ENCODE measurements at places on chromosomes 7 and 10.

DNA sequence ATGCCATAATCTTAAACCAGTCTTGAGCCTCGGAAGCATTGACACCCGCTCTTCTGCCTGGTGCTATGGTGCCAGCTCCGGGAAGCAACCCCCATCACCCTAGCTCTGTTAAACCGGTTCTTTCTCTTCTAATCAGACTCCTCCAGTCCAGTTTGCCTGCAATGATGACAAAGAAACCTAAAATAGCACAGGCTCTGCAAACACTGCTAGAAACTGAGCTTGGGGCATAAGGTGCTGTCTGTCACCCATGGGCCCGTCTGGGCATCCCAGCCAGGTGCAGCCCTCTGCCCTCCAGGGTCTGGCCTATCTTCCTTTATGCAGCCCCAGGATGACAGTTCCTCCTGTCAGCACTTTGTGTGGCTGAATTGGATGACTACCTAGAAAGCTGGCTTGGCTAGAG lies 14.2 kb upstream of the CAMK2G start:
- H3K4me3 ChIP-seq, result no peak overlapping the region
- H3K36me3 ChIP-seq, result no peaks in the 10 kb centered on the region
- peaks cover 47% of the 10 kb centered on the region for H3K4me1 ChIP-seq
- no peaks in the 10 kb centered on the region for H3K27me3 ChIP-seq
- peak overlapping the region; percentile 99 for H3K27ac ChIP-seq

GRCh38 chr10:23204773-23205172 lies 12.7 kb downstream of the PTF1A start:
- no peak overlapping the region for H3K4me3 ChIP-seq
- H3K27me3 ChIP-seq, result peaks cover 83% of the 10 kb centered on the region
- no peak for DNase-seq
- H3K36me3 ChIP-seq, result no peaks in the 10 kb centered on the region
- H3K27ac ChIP-seq, result no peak overlapping the region

GRCh38 chr10:69004821-69005220 lies 16.2 kb downstream of the KIFBP start:
- H3K27me3 ChIP-seq, result no peaks in the 10 kb centered on the region
- H3K4me3 ChIP-seq, result no peak overlapping the region
- no peaks in the 10 kb centered on the region for H3K4me1 ChIP-seq
- no peak overlapping the region for H3K27ac ChIP-seq
- peaks cover 72% of the 10 kb centered on the region for H3K36me3 ChIP-seq

DNA sequence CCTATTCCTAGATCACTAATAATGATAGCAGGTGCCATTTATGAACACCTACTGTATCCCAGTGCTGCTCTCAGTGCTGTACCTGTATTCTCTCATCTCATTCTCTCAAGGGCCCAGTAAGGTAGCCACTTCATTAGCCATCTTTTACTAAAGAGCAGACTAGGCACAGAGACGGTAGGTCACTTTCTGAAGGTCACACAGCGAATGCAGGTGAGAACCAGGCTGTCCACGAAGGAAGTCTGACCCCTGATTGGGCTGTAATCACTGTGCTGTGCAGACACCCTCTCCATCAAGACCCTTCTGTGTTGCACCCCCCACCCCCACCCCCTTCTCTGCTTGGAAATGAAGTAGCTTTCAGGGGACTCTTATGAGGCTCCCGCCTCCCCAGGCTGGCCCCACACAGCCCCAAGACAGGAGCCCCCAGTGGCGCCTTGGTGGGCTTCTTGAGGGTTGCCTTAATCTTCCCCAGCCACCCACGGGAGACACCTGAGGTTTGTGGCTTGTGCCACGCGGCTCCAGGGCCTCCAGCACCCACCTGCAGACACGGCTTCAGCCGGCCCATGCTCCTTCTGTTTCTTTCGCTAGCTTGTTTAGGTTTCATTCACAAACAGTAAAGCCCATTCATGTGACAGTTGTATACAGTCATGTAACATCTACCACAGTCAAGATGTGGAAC lies 81.7 kb upstream of the FAM20C start:
- no peaks in the 10 kb centered on the region for H3K36me3 ChIP-seq
- no peaks in the 10 kb centered on the region for H3K27me3 ChIP-seq
- no peak overlapping the region for H3K4me3 ChIP-seq
- H3K4me1 ChIP-seq, result no peaks in the 10 kb centered on the region

- peak; percentile 67 for DNase-seq
- H3K27ac ChIP-seq, result peak overlapping the region; percentile 64
- no peaks in the 10 kb centered on the region for H3K27me3 ChIP-seq
- no peak overlapping the region for H3K4me3 ChIP-seq
- H3K4me1 ChIP-seq, result peaks cover 22% of the 10 kb centered on the region
Measured at GRCh38 chr10:59991661-59992060, 85.3 kb upstream of the CCDC6 start.

DNA sequence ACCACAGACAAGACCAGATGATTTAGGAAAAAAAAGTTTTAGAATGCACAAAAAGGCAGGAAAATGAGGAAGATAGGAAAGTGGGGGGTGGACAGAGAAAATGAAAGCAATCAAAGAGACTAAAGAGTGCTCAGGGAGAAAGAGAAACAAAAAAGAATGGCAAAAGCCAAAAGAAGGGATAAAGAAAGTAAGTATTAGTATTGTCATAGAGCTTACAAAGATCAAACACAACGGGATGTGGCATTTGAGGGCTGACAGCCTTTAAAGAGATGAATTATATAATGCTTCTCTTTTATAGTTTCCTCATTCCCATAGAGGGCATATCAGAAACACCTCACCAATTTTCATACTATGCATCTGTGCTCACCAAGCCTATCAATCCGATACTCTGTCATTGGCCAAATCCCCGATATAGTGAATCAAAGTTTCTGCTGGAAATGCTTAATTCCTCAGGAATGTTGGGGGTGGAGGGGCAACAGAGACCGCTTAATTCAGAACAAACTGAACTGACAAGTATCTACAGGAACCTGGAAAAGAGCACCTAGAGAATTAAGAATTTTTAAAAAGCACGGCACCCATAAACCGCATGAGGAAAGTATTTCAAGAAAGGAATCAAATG lies 2.7 kb downstream of the COG5 start:
- peak overlapping the region; percentile 90 for H3K27ac ChIP-seq
- H3K36me3 ChIP-seq, result peaks cover 40% of the 10 kb centered on the region
- peaks cover 37% of the 10 kb centered on the region for H3K4me1 ChIP-seq
- DNase-seq, result no peak
- peak overlapping the region; percentile 9 for H3K4me3 ChIP-seq

DNA sequence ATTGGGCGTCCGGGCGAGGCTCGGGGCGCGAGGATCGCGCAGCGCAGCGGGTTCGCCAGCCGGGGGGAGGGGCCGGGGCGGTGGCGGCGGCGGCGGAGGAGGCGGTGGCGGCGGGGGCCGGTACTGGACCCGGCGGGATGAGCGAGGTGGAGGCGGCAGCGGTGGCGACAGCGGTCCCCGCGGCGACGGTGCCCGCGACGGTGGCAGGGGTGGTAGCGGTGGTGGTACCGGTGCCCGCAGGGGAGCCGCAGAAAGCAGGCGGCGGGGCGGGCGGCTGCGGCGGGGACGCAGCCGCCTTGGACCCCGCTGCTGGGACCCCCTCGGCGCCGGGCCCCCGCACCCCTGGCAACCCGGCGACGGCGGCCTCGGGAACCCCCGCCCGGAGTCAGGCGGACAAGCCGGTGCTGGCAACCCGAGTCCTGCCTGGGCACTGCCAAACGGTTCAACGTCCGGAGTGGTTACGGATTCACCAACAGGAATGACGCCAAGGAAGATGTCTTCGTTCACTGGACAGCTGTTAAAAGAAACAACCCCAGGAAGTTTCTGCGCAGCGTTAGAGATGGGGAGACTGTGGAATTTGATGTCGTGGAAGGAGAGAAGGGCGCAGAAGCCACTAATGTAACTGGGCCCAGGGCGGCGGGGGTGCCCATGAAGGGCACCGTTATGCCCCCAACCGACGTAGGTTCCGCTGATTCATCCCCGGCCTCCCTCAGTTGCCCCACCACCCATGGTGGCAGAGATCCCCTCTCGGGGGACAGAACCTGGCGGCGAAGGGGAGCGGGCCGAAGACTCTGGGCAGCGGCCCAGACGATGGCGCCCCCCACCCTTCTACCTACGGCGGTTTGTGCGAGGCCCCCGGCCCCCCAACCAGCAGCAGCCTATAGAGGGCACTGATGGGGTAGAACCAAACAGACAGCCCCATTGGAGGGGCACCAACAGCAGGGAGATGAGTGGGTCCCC lies 100.3 kb upstream of the CPXM2 start:
- peaks cover 8% of the 10 kb centered on the region for H3K27me3 ChIP-seq
- H3K27ac ChIP-seq, result no peak overlapping the region
- peak; percentile 47 for DNase-seq
- H3K36me3 ChIP-seq, result no peaks in the 10 kb centered on the region
- H3K4me1 ChIP-seq, result peaks cover 18% of the 10 kb centered on the region
- H3K4me3 ChIP-seq, result peak overlapping the region; percentile 14

DNA sequence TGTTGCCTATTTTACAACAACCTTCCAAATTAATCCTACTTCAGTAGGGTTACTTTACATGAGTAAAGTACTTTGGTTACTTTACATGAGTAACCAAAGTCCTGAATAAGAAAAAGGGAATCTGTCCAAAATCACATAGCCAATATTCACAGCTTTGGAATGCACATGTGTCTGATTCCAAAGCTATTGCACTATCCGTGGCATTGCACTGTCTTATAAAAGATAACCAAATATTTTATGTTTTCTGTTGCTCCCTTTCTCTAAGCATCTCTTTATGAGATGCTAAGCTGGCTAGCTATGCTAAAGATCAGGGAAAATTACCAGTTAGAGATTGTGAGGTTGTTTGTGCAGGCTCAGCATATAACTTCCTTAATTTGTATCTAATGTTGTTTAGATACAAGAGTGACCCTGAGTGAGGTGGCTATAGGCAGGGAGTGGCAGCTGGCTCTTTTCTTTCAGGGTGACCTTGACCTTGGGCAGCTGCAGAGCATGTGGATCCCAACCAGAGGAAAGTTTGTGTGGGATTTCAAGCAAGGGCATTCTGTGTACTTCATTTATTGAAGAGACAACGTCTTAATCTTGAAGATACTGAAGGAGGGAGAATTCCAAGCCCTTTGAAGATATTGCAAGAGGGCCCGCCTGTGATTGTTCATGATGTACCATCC lies 366.1 kb upstream of the ANKRD30A start:
- H3K27me3 ChIP-seq, result no peaks in the 10 kb centered on the region
- peak overlapping the region; percentile 15 for H3K27ac ChIP-seq
- no peak for DNase-seq
- no peaks in the 10 kb centered on the region for H3K36me3 ChIP-seq
- H3K4me3 ChIP-seq, result no peak overlapping the region
- H3K4me1 ChIP-seq, result peaks cover 10% of the 10 kb centered on the region

GRCh38 chr7:94095316-94096009 lies 91.3 kb upstream of the BET1 start:
- H3K27ac ChIP-seq, result no peak overlapping the region
- no peak for DNase-seq
- no peaks in the 10 kb centered on the region for H3K36me3 ChIP-seq
- no peaks in the 10 kb centered on the region for H3K4me1 ChIP-seq

DNA sequence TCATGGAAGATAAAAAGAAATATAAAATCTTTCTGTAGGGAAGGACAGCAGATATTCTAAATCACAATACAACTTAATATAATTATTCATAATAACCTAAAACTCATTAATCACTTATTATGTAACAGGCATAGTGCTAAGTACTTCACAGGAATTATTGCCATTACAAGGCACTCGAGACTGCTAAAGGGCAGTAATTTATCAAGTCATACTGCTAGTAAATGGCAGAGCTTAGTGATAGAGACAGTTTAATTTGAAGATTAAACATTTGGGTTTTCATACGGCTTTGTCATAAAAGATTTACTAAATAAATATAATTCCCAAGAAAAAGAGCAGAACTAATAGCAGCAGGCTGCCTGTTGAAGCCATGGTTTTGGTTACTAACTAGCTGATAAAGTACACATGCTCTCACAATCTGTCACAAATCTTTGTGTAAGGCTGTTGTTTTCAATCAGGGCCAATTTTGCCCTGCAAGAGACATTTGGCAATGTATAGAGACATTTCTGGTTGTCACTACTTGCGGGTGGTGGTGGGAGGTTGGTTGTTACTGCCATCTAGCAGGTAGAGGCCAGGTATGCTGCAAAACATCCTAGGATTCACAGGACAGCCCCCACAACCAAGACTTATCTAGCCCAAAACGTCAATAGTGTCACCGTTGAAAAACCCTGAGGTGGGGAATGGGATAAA lies 233.3 kb upstream of the CACNA2D1 start:
- no peak overlapping the region for H3K4me3 ChIP-seq
- H3K4me1 ChIP-seq, result no peaks in the 10 kb centered on the region
- no peak for DNase-seq
- no peak overlapping the region for H3K27ac ChIP-seq

DNA sequence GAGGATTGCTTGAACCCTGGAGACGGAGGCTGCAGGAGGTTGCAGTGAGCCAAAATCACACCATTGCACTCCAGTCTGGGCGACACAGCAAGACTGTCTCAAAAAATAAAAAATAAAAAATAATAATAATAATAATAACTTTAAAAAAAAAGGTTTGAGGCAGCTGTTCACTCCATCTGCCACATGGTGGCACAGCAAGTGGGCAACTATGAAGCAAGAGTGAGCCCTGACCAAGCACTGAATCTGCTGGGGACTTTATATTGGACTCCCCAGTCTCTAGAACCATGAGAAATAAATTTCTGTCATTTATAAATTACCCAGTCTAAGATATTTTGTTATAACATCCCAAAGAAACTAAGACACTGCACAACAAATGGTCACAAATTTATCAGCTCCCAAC lies 14.6 kb upstream of the BRI3 start:
- no peaks in the 10 kb centered on the region for H3K36me3 ChIP-seq
- H3K4me3 ChIP-seq, result no peak overlapping the region
- DNase-seq, result no peak
- H3K27me3 ChIP-seq, result no peaks in the 10 kb centered on the region
- H3K4me1 ChIP-seq, result no peaks in the 10 kb centered on the region
- H3K27ac ChIP-seq, result no peak overlapping the region

DNA sequence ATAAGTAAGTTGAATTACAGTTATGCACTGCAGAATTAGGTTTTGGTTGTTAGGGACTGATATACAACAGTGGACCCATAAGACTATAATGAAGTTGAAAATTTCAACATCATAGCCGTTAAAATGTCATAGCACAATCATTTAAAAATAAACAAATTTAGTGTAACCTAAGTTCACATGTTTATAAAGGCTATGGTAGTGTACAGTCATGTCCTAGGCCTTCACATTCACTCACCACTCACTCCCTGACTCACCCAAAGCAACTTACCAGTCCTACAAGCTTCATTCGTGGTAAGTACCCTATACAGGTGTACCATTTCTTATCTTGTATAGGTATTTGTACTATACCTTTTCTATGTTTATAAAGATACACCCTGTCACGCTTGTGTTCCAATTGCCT lies 113.7 kb downstream of the RAB11FIP2 start:
- H3K4me3 ChIP-seq, result no peak overlapping the region
- no peaks in the 10 kb centered on the region for H3K4me1 ChIP-seq
- no peaks in the 10 kb centered on the region for H3K27me3 ChIP-seq
- no peak overlapping the region for H3K27ac ChIP-seq
- DNase-seq, result no peak

- DNase-seq, result no peak
- no peaks in the 10 kb centered on the region for H3K36me3 ChIP-seq
- H3K27me3 ChIP-seq, result no peaks in the 10 kb centered on the region
- H3K27ac ChIP-seq, result no peak overlapping the region
- no peaks in the 10 kb centered on the region for H3K4me1 ChIP-seq
Measured at GRCh38 chr10:117805139-117805538, 241.6 kb downstream of the RAB11FIP2 start.

- H3K4me3 ChIP-seq, result no peak overlapping the region
- H3K27me3 ChIP-seq, result peaks cover 5% of the 10 kb centered on the region
- no peaks in the 10 kb centered on the region for H3K36me3 ChIP-seq
- no peak for DNase-seq
- H3K4me1 ChIP-seq, result no peaks in the 10 kb centered on the region
- no peak overlapping the region for H3K27ac ChIP-seq
Measured at GRCh38 chr7:137399827-137400823, 56.6 kb upstream of the PTN start.
